ENCODE measurements at places on chromosomes 3 and 15.

GRCh38 chr3:104069114-104069513 lies 1297.6 kb upstream of the ALCAM start:
- DNase-seq, result peak; percentile 1

DNA sequence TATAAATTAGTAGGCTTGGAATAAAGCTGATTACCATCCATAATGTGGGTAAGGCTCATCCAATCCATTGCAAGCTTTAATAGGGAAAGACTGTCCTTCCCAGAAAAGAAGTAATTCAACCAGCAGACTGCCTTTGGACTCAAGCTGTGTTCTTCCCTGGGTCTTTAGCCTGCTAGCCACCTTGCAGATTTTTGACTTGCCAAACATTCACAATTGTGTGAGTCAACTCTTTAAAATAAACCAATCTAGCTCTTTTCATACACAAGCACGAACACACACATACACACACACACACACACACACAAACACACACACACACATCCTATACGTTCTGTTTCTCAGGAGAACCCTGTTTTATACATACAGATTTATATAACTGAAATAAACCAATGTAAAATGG lies 248.1 kb downstream of the NAALADL2 start:
- DNase-seq, result no peak

GRCh38 chr15:72604794-72605193 lies 49.7 kb upstream of the GOLGA6B start:
- DNase-seq, result no peak

- no peak for DNase-seq
Measured at GRCh38 chr3:172595664-172596393, 72.6 kb upstream of the TNFSF10 start.

- DNase-seq, result no peak
Measured at GRCh38 chr3:152589644-152590043, 245.3 kb upstream of the P2RY1 start.

DNA sequence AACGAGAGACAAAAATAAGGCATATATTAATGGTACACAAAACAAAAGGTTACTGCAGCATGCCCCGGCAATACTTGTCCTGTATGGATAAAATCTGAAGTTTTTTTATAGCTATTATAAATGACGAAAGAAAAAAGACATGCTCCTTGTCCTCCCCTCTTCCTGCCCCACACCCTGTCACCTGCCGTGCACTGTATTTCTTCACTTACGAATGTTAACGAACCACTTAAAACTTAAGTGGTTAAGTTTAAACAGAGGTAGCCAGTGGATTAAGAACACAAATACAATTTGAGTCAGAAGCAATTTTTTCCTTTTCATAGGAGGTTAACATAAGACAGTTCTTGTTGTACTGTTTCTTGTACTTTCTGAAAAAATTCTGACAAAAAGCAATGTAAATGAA lies 799.1 kb upstream of the NECTIN3 start:
- no peak for DNase-seq

- DNase-seq, result peak; percentile 24
Measured at GRCh38 chr3:156750191-156750873, 75.8 kb upstream of the LEKR1 start.

DNA sequence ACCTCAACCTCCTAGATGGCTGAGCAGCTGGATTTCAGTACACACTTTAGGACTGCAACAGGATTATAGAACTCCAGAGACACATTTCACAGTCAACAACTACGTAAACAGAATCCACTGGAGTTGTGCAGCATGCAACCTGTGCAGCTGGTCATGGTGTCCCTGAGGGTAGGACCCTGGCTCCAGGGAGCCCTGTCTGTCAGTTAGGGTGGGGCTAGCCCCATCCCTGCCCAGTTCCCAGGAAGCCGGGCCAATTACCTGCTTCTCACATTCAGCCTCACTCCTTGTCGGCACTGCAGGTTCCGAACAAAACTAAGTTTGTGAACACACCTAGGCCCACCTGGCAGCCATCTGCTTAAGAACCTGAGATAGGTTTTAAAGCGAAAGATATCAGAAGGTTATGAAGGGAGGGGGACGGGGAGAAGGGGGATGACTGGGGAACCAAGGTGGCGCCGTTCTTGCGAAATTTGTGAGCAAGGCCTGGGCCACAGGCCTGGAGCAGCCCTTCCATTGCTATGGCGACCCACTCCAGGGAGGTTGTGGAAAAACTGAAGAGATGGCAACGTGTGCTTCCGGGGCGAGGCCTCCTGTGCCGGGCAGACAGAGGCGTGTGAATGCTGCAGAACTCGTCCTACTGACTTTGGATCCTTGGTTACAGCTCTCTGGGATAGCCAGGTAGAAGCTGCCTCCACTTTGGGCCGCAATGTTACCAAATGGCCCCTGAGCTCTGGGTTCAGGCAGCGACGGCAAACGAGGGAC lies 25.3 kb downstream of the ACSBG1 start:
- DNase-seq, result no peak

- no peak for DNase-seq
Measured at GRCh38 chr15:39130556-39131379, 450.1 kb upstream of the THBS1 start.

DNA sequence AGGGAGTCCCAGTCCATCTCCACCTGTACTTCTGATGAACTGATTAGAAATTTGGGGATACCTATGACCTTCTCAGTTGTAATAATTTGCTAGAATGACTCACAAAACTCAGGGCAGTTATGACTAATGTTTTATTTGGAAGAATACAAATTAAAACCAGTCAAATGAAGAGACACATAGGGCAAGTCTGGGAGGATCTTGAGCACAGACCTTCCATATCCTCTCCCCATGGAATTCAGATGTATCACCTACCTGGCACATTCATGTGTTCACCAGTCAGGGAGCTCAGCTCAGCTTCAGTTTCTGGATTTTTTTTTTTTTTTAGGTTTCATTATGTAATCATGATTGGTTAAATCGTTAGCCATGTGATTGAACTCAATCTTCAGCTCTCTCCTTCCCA lies 247.7 kb downstream of the VGLL3 start:
- DNase-seq, result no peak

DNA sequence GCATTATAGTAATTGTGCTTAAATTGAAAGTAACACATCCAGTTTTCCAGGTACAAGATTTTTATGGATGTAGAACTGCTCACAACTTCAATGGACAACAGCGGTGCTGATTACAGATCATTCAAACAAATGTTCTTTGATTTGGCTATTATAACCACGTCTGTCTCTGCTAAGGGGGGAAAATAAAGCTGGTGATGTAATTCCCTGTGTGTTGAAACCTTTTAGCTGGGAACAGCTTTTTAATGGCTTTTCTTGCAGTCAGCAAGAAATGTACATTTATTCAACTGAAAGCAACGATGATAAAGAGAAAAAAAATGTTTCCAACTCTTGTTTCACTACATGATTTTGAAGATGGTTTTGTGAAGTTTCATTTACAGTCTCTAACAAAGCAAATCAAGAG lies 431.9 kb upstream of the AGTR1 start:
- DNase-seq, result no peak

DNA sequence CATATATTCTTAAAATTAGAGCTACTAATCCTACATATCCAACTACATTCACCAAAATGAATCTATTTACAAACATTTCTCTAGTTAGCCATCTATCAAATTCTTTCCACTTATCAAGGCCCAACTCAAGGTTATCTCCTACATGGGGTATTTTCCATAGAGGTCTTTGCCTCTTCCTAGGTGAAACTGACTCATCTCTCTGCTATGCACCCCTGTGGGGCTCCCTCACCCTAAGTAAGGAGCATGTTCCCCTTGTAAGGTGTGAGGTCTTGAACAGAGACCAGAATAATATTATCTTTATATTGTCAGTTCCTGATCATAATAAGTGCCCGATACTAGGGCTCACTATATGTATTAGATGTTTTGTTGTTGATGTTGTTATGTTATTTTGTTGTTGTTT lies 74.6 kb upstream of the TSC22D2 start:
- no peak for DNase-seq

DNA sequence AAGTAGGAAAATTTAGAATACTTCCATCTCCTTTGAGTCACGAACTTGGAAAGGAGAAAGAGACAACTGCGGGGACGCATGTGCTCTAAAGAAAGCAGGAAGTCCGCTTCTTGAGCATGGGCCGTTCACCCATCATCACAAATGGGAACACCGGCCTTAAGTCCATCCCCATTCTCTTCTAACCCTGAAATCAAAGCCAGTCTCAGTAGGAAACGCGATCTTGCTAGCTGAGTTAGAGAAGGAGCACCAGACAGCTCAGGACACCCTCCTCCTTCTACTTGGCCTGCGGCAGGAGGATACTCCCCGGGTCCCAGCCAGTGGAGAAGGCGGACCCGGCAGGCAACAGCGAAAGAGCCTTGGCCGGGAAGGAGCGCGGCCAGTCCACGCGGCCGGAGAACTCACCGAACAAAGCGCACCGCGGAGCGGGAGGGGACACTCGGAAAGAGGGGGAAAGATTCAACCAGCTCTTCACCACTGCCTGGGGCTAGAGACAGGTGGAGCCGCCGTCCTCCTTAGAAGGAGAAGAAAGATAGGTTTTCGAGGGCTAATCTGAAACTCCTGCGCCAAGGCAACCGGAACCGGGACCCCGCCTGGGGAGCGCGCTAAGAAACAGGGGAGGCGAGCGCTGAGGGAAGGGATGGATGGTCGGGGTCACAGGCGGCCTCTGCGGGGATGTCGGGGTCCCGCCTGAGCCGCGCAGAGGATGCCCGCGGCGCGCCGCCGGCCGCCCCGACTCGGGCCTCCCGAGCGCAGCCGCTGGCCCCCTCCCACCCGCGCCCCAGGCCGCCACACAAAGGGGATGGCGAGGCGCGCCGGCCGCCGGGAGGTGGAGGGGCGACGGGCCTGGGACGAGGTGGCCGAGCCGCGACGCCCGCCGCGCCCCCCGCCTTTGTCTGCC lies 818 bp downstream of the SLC4A7 start:
- no peak for DNase-seq

GRCh38 chr3:86895202-86895601 lies 95.7 kb downstream of the VGLL3 start:
- DNase-seq, result no peak

DNA sequence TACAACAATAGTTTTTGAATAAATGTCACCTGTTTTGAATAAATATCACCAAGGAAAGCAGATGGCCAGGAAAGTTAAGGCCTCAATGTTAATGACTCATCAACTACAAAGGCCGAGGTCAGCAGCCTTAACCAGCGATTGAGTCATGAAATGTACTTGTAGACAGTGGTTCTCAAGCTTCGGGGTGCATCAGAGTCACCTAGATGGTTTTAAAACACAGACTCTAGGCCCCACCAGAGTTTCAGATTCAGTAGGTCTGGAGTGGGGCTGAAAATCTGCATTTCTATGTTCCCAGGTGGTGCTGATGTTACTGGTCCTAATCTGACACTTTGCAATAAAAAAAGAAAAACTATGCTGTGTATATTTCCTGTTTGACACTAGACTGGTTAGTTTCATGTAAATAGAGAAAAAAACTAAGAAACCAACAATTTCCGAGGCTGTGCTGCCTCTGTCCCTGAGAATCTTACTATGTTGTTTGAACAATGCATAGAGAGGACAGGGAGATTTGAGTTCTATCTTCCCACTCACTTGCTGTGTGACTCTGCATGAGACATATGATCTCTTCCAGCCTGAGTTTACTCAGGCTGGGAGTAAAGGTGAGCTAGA lies 9.8 kb downstream of the RAB27A start:
- no peak for DNase-seq

Data from H54 (cell line).